ENCODE measurements at places on chromosomes 4 and X. TPM values are rescaled to one million over a fixed set of nuclear protein-coding genes. Genes with fewer than 3 reads are reported as not detected.

Gene ZRSR2
- total RNA-seq = 5.2 TPM

Gene RTL5
- 0.94 TPM for total RNA-seq

Gene CLIC2
- 0.56 TPM for total RNA-seq

Gene UGT2B10
- total RNA-seq = not detected

Gene BEX5
- total RNA-seq = 22.4 TPM

Gene MAGEA4
- 2.8 TPM for total RNA-seq

GRCh38 chr4:87532109-87532508 lies 2.9 kb upstream of the SPARCL1 start:
- no peak for DNase-seq

DNA sequence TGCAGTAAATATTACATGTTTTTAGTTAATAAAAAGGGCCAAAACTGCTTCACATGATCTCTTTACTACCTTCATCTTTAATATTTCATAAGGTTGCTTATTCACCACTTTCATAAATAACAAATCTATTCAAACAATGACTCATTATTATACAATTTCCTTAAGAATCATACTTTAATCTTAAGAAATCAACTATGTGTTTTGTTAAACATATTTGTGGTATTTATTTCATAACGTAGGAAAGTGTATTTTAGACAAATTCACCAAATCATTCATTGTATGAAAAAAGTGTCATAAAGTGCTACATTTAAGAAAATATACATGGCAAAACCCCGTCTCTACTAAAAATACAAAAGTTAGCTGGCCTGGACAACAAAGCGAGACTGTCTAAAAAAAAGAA lies 150.5 kb upstream of the RXFP1 start:
- no peak for DNase-seq

GRCh38 chr4:1315836-1316536 lies 26.3 kb downstream of the MAEA start:
- no peak for DNase-seq

- no peak for DNase-seq
Measured at GRCh38 chr4:140937866-140938265, 181.7 kb upstream of the TBC1D9 start.

DNA sequence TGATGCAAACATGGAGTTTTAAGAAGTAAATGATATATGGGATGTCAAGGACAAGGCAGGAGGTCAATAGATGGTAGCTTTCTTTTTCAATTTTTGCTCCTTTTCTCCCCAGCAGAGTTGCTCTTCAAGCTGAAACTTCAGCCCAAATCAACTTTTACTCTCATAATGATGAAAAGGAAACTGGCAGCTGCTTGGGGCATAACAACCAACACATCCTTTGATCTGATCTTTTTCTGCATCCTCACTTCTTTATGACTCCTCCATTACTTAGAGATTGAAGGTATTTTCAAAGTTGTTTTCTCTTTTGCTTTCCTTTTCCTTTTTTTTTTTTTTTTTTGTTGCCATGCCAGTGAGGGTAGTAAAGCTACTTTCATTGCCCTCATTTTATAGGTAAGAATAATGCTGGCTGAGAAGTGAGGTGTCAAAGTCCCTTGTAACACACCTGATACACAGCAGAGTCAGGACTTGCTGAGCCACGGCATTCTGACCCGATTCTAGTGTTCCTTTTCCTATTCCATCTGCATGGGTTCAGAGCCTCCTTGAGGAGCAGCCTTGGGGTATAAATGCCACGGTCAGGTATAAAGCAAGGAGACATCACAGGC lies 26.9 kb downstream of the SLC2A9 start:
- DNase-seq = no peak

DNA sequence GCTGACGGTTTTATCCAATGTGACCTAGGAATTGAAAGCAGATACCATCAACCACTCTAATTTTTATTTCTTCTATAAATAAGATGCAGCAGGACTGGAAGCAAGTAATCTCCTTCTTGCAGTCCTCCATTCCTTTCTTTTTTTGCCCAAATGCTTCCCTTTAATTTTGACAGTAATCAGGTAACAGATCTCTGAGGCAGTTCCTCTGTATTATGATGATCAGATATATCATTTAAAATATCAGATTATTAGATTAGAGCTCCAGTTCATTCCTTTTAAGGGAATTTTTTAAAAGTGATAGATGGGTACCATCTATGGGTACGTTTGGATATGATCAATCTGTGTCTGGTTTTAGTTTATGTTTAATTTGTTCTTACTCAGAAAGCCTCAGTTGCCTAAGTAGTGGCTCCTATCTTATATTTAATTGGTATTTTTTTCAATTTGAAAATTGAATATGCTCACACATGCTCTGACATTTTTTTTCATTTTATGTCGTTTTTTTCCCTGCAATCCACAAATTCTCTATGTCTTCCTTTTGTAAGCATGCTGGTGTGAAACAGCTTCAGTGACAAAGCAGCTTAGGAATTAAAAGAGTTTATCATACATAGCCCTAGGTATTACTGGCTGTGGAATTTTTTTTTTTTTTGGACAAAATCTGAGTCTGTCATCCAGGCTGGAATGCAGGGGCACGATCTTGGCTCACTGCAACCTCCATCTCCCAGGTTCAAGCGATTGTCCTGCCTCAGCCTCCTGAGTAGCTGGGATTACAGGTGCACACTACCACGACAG lies 73.7 kb upstream of the ANK2 start:
- no peak for DNase-seq

DNA sequence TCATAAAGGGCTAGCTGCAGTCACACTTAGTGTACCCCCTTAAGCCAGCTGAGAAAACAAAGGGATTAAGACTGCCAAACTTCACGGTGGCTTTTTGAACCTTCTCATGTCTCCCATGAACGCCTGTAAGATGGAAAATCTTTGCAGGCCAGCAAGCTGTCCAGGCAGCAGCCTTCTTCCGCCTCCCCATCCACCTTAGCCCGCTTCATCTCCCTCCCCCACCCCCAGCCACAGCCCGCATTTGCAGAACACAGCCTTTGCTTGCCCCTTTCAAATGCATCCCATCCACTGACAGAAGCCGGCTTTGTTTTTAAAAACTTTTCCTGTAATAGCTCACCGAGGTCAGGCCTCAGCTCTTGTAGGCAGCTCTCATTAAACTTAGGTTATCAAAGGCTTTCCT lies 113.8 kb upstream of the FAM9B start:
- peak; percentile 74 for DNase-seq

GRCh38 chr4:106854569-106855351 lies 181.4 kb downstream of the DKK2 start:
- DNase-seq = no peak

GRCh38 chr4:118898221-118898620 lies 9.6 kb downstream of the SYNPO2 start:
- DNase-seq = no peak

GRCh38 chr4:140049849-140050637 lies 103.9 kb downstream of the MAML3 start:
- DNase-seq = peak; percentile 82

GRCh38 chrX:107654566-107654871 lies 26.2 kb downstream of the PRPS1 start:
- peak; percentile 39 for DNase-seq

DNA sequence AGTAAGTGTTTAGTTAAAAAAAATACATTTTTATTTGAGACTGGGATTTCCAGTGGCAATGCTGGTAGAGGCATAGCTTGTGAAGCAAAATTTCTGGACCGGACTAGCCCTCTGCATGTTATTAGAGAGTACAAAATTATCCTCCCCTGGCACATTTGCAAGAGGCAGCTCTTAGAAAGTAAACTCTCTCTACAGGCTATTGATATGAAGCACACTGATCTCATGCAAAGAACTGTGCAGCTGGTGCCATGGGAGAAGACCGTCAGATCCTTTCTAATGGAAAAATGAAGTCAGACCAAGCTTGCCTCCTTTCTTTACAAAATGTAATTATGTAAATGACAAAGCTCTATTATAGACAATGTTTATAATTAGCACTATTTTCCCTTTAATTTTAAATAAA lies 2717.2 kb downstream of the PCDH7 start:
- no peak for DNase-seq

DNA sequence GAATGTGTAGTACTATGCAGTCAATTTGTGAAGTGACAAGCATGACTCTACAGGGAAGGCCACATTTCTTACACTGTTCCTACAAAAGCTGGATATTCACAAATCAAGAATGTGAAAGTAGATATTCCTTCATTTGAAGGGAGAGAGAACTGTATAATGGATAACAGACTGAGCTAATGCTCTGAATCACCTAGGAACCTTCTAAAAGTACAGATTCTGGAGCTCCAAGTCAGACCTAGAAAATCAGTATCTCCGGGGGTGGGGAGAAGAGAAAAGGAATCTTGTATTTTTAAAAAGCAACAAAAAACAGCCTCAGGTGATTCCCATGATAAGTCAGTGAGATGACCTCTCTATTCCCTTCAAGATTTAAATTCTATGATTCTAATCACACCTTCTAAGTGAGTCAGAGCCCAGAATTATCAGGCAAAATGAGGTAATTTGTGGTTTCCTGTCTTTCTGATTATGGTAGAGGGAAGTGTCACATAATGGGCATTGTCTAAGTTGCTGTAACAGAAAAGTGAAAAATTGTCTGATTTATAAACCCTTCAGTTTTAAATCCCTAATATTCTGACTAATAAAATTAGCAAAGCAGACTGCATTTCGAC lies 80.9 kb downstream of the IL21 start:
- no peak for DNase-seq

GRCh38 chr4:86670756-86671155 lies 76.6 kb downstream of the PTPN13 start:
- DNase-seq = no peak

- no peak for DNase-seq
Measured at GRCh38 chr4:14169460-14169859, 541.9 kb upstream of the BOD1L1 start.

Measured in GM23338 (cell line).